Daoy (cell line): ENCODE measurements at places on chromosomes 12 and 14. TPM values are rescaled to one million over a fixed set of nuclear protein-coding genes. Genes with fewer than 3 reads are reported as not detected.

DNA sequence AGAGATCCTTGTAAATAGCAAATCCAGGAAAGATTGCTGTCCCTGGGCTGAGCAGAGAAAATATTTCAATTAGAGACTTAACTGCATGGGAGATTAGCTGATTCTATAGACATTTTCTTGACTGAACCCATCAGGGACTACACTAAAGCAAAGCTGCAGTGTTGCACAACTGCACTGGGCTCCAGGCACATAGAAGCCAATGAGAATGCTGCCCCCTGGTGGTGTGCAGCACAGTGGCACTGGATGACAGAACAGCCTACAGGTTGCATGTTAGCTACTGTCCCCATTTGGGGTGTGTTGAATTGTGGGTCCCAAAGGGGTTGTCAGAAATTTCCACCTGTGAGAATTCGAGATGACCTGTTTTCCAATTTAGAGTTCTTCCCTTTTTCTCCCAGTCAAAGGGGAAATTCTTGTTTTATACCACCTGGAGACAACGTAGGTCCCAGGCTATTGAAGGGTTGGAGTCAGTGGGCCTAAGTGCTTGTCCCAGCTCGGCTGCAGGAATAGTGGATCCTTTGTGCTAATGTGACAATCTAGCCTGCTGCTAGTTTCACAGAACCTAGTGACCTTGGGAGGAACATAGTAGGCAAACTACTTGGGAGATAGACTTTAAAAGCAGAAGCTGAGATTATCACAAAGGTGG is 114.7 kb downstream of the SLC8A3 start:
- peak; percentile 80 for DNase-seq

GRCh38 chr14:102749393-102750305 is 27.6 kb upstream of the TRAF3 start:
- no peak for DNase-seq

GRCh38 chr14:32565256-32565655 is 236.2 kb downstream of the AKAP6 start:
- DNase-seq, result no peak

DNA sequence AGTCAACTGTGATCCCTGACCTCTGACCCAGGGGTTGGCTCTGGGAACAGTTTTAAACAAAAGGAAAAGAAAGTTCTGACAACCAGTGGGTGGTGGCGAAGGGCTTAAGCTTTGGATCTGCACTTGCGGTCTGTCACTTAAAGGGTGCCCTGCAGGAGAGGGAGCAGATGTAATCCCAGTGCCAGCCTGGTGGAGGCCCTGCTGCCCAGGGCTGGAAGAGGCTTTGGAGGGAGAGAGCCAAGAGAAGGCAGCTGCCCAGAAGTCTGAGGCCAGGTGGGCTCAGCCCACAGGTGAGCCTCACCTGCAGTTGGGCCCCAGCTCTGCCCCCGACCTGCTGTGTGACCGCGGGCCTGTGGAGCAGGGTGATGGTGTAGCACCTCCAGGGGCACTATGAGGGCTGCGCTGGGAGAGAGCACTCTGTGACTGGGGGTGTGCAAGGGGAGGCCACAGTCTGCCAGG is 19.1 kb downstream of the SH2B3 start:
- DNase-seq, result no peak

DNA sequence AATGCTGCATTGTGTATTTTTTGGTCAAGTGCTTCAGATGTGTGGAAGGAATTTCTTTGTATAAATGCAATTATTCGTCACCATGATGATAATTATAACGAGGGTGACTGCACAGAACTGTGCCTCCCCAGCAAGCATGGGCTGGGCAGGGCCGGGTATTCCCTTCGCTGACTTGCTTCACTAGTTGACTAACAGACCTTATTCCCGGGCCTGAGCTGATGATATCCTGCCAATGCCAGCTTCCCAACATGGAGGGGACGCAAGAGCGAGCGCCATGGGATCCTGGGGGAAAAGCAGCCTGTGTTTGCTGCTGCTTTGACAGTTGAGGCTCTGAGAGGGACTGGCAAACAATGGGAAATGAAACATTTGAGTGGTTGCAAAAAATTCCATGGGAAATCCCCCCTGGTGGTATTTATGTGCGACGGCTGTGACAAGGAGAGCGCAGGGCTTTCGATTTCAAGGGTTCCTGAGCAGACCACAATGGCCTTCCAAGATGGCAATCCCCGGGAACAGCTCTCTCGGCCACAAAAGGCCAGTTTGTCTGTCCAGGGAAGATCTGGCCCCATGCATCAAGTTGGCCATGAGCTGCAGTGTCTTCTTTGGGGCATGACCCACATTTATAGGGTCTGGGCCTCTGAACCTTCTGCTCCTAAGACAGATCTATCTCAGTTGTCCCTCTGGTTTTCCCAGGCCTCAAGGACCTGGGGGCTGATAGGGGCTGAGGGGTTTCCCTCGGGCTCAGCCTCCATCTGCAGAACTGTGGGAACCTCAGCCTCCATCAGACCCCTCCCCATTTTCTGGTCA is 21.9 kb upstream of the MAP1LC3B2 start:
- DNase-seq, result peak; percentile 51

DNA sequence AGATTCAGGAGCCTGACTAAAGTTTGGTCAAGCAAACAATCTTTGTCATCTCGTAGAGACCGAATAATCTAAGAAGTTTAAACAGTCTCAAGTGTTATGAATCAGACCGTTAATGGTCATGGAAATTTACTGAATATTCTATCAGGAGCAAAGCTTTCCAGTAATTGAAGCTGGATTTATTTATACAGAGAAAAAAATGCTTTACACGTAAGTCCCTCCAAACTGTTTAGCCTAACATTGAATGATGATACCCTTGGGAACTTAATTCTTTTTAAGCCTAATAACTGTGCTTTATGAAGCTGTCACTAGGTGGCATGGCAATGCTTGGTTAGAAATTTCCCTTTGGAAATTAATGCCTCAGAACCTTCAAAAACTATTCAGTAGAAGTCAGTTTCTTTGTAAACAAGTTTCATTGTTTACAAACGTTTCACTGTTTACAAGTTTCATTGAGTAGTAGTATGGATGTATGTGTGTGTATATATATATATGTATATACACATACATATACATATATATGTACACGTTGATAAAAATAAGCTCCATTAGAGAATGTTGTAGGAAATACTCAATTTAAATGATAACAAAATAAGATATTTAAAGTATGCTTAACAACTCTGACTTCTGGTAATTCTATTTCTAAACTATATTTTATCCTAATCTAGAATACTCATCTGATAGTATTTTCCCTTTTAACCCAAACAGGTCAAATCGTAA is 32.1 kb downstream of the DEPDC4 start:
- DNase-seq, result peak; percentile 22

DNA sequence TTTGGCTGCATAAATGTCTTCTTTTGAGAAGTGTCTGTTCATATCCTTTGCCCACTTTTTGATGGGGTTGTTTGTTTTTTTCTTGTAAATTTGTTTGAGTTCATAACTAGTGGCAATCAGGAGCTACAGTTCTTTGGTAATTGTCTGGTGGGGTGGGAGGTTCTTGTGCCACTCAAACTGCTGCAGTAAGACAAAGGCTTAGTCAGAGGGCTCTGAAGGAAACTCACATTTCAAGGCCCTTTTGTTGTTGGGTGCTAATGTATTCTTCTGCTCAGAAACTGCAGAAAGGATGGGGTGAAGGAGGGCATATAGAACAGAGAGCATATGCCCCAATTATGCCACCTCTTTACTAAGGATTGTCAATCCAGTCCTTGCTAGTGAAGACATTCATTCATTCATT is 21.9 kb downstream of the MYRFL start:
- no peak for DNase-seq

DNA sequence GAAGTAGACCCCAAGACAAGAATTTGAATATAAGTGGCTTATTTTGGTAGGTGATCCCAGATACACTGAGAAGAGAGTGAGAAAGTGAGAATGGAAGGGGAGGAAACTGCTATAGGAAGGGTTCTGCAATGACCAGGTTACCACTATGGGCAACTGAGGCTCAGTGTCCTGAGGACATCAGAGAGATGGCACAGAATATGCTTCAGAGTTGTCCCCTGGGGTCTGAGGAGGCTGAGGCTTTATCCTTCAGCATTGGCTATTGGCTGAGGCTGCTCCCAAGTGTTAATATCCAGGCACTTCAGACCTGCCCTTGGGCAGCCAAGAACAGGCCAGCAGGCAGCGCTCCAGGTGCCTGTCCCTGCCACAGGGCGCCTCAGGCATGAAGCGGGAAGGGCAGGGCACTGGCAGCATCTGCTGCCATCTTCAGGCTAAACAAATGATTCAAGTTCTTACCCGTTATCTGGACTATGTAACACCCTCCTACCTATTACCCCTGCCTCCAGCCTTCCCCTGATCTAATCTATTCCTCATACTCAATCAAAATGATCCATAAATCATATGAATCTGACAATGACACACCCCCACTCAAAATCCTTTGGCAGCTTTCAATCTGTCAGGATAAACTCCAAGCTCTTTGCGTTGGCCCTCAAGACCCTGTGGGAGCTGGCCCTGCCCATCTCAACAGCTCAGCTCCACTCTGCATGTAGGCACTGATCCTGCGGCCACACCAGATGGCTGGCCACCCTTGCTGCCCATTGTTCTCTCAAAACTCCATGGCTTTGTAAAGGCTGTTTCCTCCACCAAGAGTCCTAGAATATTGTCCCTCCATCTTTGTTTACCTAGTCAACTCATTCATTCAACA is 42.4 kb downstream of the CKAP4 start:
- peak; percentile 59 for DNase-seq

DNA sequence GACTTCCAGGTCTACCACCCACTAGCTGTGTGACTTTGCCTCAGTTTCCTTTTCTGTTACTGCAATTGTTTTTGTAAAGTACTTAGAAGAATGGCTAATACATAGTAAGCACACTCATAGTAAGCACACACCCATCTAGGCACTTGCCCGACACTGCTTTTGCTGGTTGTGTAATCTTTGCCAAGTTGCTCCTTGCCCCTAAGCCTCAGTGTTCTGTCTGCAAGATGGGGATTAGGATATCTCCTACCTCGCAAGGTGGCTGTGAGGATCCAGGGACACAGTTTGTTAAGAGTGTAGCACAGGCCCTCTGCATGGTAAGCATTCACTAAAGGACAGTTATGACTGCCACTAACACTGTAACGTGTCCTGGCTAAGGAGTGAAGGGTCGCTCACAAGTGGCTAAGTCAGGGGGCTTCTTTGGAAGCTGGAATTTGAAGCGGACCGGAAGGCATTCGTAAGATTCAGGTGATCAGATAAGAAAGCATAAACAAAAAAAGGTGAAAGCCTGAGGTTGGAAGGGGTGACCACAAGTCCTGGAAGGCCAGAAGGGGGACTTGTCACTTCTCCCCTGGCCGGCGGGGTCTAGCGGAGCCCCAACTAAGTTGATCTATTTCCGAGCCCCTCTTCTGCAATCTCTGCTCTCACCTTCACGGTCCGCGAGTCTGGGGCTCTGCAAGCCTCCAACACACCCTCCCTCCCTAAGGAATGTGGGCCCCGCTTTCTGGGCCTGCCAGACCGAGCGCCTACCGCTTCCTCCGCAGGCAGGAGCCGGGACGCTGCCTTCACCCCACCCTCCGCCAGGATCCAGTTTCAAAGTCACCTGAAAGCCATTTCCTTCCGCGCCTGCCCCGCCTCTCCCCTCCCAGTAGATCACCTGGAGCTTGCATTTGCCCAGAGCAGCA is 1.5 kb upstream of the PLEKHG3 start:
- no peak for DNase-seq

DNA sequence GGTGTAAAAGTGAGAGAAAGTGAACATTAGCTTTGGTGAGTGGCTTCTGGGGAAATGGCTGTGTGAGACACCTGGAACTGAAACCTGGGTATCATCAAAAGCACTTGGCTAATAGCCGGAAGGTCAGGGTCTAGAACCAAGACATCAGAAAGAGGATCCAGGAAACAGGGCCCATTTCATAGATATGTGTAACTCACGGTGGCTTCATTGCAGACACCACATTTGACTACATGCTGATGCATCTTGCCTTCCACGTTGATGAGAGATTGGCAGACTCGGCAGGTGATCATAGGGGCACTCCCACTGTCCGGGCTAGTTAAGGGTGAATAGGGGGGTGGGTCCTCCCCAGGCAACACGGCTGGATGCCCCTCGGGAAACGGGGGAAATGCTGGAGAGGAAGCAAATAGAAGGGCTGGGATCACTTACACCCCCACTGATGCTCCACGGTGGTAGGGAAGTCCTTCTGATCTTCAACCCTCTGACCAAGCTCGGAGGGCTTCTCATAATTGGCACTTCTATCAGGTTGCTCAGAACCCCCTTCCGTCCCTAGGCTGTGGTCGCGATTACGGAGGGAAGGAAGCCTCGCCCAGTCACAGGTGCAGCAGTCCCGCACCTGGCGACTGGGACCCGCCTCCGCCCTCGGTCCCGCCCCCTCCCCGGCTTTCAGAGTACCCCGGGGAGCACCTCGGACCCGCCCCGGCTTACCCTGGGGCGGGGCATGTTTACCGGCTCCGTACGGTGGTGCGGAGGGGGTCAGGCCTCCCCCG is 593 bp downstream of the PIP4P1 start:
- DNase-seq, result no peak

GRCh38 chr12:48022180-48022521 is 17.9 kb upstream of the COL2A1 start:
- no peak for DNase-seq

DNA sequence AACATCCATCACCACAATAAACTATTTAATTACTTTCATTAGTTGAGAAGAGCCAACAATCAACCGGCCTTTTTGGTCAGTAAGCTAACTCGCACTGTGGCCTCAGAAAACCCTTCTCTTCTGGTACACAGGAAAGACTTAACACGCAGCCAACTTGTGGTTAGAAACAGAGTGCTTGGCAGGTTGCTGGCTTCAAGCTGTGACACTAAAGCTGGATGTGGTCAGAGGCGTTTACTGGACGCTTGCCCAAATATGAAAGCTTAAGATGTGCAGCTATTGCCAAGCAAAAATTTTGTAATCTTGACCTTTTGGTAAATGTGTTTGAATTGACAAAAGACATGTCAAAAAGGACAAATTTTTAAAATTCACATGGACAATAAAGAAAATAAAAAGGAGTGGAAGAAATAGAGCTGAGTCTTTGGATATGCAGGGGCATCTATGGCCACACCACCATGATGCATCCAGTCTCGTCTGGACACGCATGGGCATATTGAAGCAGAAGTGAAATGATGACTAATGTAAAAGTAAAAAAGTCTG is 2.6 kb upstream of the KLRK1 start:
- peak; percentile 75 for DNase-seq

DNA sequence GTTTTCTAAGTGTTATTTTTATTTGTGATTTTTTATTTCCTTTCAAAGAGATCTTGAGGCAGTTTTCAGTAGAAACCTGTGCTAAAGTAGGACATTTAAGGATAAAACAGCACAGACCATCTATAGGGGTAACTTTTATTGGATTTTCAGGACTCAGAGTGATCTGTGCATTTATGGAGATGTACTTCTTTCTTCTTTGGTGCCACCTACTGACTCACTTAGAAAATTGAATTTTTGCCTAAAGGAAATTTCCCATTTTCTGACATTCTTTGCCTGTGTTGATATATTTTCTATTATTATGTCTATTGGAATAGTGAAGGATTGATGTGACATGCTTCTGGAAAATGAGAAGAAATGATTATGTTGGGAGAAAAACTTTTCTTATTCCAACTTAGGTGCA is 113.0 kb downstream of the UNC79 start:
- no peak for DNase-seq

Gene DAO
- total RNA-seq, result not detected in 2 replicates

Gene GOLGA3
- 64.1 and 89.3 TPM in 2 replicates for total RNA-seq

Gene PRICKLE1
- total RNA-seq, result 2.4 and 13.2 TPM in 2 replicates

Gene ZBTB39
- 6.7 and 7.5 TPM in 2 replicates for total RNA-seq

Gene REP15
- total RNA-seq, result 1.8 TPM in 1 of 2 replicates, not detected in the other

Gene NRIP2
- total RNA-seq, result not detected in 2 replicates

Gene KITLG
- total RNA-seq, result 22.6 and 24.1 TPM in 2 replicates

Gene TGM1
- 0.69 and 2.6 TPM in 2 replicates for total RNA-seq

Gene AGAP2
- 0.03 and 0.29 TPM in 2 replicates for total RNA-seq

Gene ERP27
- not detected in 2 replicates for total RNA-seq

Gene MSI1
- 0.33 and 3.1 TPM in 2 replicates for total RNA-seq
